Iris pigment epithelial cell (primary cell): ENCODE measurements at places on chromosomes 1 and 21.
A peak's percentile ranks its signal among the peaks of the same experiment; 100 is the strongest.

GRCh38 chr1:89949991-89950624 is 44.8 kb upstream of the ZNF326 start:
- no peak for DNase-seq

GRCh38 chr1:211468595-211468994 is 23.4 kb downstream of the RD3 start:
- DNase-seq = no peak

- DNase-seq = no peak
These were observed 12.6 kb upstream of the DENND1B start for GRCh38 chr1:197787623-197788536.

- no peak for DNase-seq
These were observed 13.5 kb downstream of the RNF2 start for GRCh38 chr1:185058876-185059275.

DNA sequence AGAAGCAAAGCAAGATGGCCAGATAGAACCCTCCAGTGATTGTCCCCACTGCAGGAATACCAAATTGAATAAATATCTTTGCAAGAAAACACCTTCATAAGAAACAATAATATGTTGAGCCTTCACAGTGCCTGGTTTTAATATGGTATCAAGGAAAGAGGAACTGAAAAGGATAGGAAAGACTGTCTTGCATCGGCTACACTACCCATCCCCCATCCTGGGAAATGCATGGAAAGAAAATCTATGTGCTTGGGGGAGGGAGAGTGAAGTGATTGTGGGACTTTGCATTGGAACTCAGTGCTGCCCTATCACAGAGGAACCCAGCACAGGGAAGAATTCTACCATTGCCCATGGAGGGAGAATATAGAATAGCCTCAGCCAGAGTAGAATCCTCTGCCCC is 28.6 kb upstream of the AK5 start:
- no peak for DNase-seq

GRCh38 chr1:195236991-195237889 is 1371.0 kb downstream of the KCNT2 start:
- DNase-seq = no peak

- DNase-seq = peak; percentile 88
These were observed 159.7 kb downstream of the DISP1 start for GRCh38 chr1:222974496-222974895.

GRCh38 chr21:44390886-44391285 is 37.5 kb downstream of the TRPM2 start:
- no peak for DNase-seq

GRCh38 chr1:41038110-41038509 is 16.6 kb upstream of the SLFNL1 start:
- no peak for DNase-seq

DNA sequence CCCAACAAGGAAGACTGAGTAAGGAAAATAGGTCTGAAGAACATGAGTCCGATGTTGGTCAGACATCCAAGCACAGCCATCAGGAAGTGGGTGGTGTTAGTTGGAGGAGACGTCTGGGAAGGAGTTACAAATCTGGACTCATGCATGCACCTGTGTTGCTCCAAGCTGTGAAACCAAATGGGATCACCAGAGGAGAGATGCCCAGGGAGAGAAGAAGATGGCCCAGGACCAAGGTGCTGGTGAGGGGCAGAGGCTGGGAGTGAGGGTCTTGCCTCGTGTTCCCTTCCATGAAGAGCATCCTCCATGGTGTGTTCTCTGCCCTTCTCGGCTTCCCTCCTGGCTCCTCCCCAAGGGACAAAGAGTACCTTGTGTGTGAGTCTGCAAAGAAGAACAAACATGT is 405.6 kb downstream of the NPHP4 start:
- no peak for DNase-seq

- DNase-seq = peak; percentile 2
These were observed 74.0 kb downstream of the NUF2 start for GRCh38 chr1:163395790-163396189.

- DNase-seq = peak; percentile 90
These were observed 543.6 kb upstream of the B3GALT2 start for GRCh38 chr1:193730017-193730416.

GRCh38 chr1:203124011-203124410 is 3.5 kb upstream of the ADORA1 start:
- no peak for DNase-seq

DNA sequence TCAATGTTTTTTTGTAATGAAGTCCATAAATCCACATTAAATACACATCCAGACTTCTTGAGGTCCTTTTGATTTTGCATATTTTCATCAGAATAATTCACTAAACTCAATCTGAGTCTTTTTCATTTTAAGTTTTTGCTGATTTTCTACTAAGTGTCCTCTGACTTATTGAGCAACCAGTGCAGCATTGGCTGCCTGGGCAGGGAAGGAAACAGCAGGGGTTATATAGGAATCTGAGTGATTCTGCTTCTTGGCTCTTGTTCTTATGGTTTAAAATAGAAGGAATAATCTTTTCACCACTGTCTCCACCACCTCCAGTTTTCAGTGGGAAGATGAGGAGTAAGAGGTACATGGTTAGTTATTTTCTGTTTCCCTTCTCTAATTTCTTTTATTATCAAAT is 88.4 kb downstream of the ST6GALNAC5 start:
- DNase-seq = peak; percentile 75

- no peak for DNase-seq
These were observed 14.0 kb upstream of the LGALS8 start for GRCh38 chr1:236509647-236510401.

DNA sequence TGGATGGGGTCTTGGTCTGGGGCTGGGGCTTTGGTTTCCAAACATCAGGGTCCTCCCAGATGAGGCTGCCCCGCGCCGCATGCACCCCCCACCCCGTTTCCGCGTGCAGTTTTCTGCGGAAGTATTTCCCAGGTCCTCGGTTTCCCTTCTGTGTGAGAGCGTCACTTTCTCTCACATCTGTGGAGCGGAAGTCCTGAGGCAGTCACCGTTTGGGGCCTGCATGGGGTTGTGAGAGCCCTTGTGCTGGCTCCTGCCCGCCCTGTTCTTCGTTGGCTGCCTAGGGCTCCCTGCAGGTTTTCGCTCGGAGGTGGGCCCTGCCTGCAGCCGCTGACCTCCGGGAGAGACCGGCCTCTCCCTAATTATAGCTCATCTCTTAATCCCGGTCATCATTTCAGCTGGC is 88.0 kb downstream of the GALNT2 start:
- DNase-seq = no peak

GRCh38 chr1:110481968-110482623 is 31.1 kb downstream of the PROK1 start:
- peak; percentile 25 for DNase-seq

DNA sequence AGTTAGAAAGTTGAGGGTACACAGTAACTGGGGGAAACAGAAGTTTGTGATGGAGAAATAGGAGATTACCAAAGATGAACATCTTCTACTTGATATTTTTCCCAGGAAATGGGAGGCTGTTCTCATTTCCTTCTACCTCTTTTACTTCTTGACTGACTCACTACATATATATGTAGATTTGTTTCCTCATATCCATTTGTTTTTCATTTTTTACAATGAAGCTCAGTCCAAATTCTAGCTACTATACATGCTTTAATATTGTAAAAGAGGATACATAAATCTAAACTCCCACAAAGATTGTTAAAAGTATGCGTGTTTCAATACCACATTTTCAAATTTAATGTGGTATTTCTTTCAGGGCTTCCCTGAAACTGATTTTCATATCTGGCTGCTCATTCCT is 366.6 kb upstream of the NCAM2 start:
- no peak for DNase-seq

DNA sequence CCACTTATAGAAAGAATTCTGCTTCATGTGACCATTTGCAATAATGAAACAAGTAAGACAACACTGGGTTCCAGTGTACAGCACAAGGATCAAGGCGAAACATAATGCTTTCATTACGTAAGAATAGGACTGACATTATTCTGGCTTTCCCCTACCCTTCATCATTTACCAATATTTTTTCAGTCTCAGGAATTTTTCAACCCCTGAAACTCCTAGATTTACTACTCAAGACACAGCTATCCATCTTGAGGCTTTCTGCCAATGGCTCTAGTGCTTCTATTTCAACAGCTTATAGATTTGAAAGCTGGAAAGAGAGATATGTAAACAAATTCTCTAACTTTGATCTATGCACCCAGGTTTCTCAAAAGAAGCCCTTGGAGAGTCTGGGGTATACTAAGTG is 48.4 kb downstream of the WLS start:
- DNase-seq = no peak

DNA sequence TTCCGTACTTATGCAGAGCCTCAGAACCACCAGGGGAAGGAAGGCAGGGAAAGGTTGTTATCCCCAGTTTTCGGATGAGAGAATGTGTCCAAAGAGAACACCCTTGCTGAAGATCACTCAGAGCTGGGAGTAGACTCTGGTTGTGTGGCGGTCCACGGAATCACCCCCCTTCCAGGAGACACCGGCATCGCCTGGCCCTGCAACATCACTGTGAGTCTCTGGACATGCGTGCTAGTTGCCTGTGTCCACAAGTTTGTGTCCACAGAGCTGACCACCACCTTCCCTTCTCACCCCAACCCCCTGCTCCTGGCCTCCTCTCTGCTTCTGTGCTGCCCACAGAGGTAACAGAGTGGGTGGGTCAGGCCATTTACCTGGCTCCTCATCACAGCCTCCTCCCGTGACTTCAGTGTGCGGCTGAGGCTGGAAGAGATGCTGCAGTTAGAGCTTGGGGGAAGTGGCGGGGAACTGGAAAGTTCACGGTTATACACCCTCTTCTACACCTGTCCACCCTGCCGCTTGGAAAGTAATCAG is 7.3 kb downstream of the MYBPH start:
- DNase-seq = no peak

DNA sequence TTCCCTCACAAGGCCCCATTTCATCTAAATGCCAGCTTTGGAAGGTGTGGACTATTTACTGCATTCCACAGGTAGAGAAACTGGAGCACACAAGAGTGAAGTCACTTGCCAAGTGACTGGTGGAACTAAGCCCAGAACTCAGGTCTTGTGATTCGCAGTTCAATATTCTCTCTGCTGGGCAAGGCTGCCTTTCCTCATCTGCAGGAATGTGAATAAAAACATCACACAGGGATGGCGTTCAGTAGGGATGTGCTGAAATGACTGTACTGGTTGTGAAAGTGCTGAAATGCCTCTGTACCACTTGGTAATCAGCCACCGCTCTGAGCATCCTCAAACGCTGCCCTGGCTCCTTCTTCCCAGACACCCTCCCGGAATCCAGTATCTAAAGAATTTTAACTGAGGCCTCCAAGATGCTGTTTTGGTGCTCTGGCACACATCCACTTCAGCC is 145.6 kb downstream of the HIVEP3 start:
- peak; percentile 69 for DNase-seq

GRCh38 chr1:209761011-209761635 is 5.3 kb downstream of the TRAF3IP3 start:
- no peak for DNase-seq

- DNase-seq = no peak
These were observed 772 bp downstream of the SLC30A2 start for GRCh38 chr1:26044971-26045721.

DNA sequence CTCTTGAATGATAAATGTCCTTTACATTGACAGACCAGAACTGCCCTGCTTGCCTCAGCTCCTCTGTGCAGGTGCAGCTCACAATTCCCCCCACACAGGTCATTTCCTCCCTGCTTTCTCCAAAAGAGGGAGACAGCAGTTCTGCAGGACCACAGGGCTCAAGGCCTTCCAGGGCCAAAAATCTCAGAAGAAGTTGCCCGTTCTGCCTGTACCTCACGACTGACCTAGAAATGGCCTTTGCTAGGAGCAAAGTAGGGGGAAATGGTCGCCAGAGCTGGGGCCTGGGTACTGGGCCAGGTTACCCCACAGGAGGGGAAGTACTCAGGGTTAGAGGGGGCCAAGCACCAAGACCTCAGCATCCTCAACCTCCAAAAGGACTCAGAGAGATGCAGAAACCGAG is 11.1 kb downstream of the RNU1-2 start:
- no peak for DNase-seq

DNA sequence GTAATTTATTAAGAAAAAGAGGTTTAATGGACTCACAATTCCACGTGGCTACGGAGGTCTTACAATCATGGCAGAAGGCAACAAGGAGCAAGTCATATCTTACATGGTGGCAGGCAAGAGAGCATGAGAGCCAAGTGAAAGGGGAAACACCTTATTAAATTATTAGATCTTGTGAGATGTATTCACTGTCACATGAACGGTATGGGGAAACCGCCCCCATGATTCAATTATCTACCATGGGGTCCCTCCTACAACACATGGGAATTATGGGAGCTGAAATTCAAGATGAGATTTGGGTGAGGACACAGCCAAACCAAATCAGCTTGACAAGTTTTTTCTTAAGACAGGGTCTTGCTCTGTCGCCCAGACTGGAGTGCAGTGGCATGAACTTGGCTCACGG is 14.3 kb downstream of the DAP3 start:
- DNase-seq = no peak

DNA sequence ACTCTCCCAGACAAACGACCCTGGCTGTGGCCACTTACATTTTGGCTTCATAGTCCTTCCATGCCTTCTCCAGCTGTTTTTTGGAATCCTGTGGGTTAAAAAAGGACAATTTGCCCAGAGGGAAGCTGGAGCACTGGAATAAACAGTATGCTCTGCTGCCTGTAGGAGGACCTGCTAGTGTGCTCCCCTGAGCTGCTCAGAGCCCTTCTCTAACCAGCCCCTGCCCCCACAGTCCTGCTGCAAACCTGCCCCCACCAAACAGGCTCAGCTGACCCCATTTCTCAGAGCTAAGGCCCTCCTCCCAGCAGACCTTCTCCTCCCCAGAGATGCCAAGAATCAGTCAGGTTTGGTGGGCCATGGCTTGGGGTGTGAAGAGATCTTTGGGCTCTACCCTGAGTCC is 26.9 kb upstream of the TCEA3 start:
- DNase-seq = no peak

- DNase-seq = no peak
These were observed 214.5 kb downstream of the PATJ start for GRCh38 chr1:61956784-61957183.

- no peak for DNase-seq
These were observed 4.4 kb upstream of the TMCO2 start for GRCh38 chr1:40243351-40243750.

- no peak for DNase-seq
These were observed 9.4 kb downstream of the PGM1 start for GRCh38 chr1:63602629-63603028.

- no peak for DNase-seq
These were observed 109.1 kb downstream of the SLC45A1 start for GRCh38 chr1:8426996-8427395.

GRCh38 chr1:40451238-40451585 is 936 bp downstream of the ZFP69B start:
- DNase-seq = no peak

- DNase-seq = peak; percentile 63
These were observed 6.5 kb upstream of the FGGY start for GRCh38 chr1:59290193-59290949.

GRCh38 chr1:24779689-24780464 is 34.6 kb downstream of the CLIC4 start:
- peak; percentile 39 for DNase-seq

DNA sequence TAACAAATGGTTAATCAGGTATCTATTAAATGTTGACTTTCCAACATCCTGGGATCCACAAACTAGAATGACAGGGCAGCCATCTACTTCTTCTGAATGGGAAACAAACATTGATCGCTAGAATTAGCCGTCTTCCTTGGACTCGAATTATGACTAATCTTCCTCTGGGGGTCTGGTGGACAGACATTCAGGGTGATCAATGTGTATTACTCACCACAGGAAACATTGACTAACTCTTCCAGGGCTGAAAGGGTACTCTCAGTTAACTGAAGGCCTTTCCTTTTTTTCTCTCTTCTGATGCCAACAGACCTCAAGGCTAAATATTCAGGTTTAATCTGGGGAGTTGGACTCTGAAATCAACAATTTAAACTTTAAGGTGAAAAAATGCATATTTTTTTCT is 9.5 kb downstream of the NOL9 start:
- peak; percentile 78 for DNase-seq
